ENCODE measurements at places on chromosomes 1 and 21. TPM values are rescaled to one million over a fixed set of nuclear protein-coding genes. Genes with fewer than 3 reads are reported as not detected.

The OR2L3 gene
- not detected for total RNA-seq

The AIDA gene
- 50.1 TPM for total RNA-seq

The MIB2 gene
- total RNA-seq: 21.3 TPM

The TMEM69 gene
- 20.7 TPM for total RNA-seq

The KCNH1 gene
- total RNA-seq: 0.78 TPM

The B4GALT2 gene
- 25.1 TPM for total RNA-seq

The PROK1 gene
- total RNA-seq: not detected

The CRABP2 gene
- 38.1 TPM for total RNA-seq

The DISP3 gene
- not detected for total RNA-seq

The C1QB gene
- total RNA-seq: not detected

The LCE1D gene
- not detected for total RNA-seq

The ADGRL2 gene
- 188 TPM for total RNA-seq

The AADACL4 gene
- total RNA-seq: not detected

The FLG2 gene
- total RNA-seq: not detected

The OR2G6 gene
- not detected for total RNA-seq

The UMODL1 gene
- not detected for total RNA-seq

The L1TD1 gene
- total RNA-seq: 0.78 TPM

The NHLH1 gene
- not detected for total RNA-seq

The HMGCS2 gene
- total RNA-seq: not detected

The ZNF281 gene
- 17.8 TPM for total RNA-seq

The ZYG11A gene
- 0.96 TPM for total RNA-seq

The ZNF593OS gene
- not detected for total RNA-seq

The TFF2 gene
- total RNA-seq: not detected

The C1orf87 gene
- 1.0 TPM for total RNA-seq

The GNAT2 gene
- total RNA-seq: not detected

Data from epithelial cell of alveolus of lung (primary cell).